Activated CD8-positive, alpha-beta T cell treated with anti-CD3 and anti-CD28 coated beads, Interleukin-2, amount 10 ng/mL, durations not matched to agents 7 days and 5 days (primary cell): ENCODE measurements at places on chromosomes 5 and 9. TPM values are rescaled to one million over a fixed set of nuclear protein-coding genes. Genes with fewer than 3 reads are reported as not detected.

PNPLA7 gene
- 3.7 TPM for total RNA-seq

GRCh38 chr5:178385496-178385890 is 152.9 kb upstream of the PHYKPL start:
- H3K4me1 ChIP-seq: no peaks in the 10 kb centered on the region
- H3K27me3 ChIP-seq: no peaks in the 10 kb centered on the region
- no peak overlapping the region for H3K27ac ChIP-seq
- no peak overlapping the region for H3K4me3 ChIP-seq
- DNase-seq: no peak

GGTA1 gene
- total RNA-seq: not detected

ZNF608 gene
- total RNA-seq: not detected

- no peaks in the 10 kb centered on the region for H3K27me3 ChIP-seq
- no peak overlapping the region for H3K27ac ChIP-seq
- no peaks in the 10 kb centered on the region for H3K36me3 ChIP-seq
- H3K4me1 ChIP-seq: no peaks in the 10 kb centered on the region
Measured at GRCh38 chr5:125865166-125865815, 557.9 kb upstream of the GRAMD2B start.

- no peak overlapping the region for H3K27ac ChIP-seq
- H3K36me3 ChIP-seq: peaks cover 59% of the 10 kb centered on the region
- no peak overlapping the region for H3K4me3 ChIP-seq
- no peaks in the 10 kb centered on the region for H3K27me3 ChIP-seq
- H3K4me1 ChIP-seq: peaks cover 34% of the 10 kb centered on the region
Measured at GRCh38 chr9:86020731-86021130, 78.6 kb downstream of the GOLM1 start.

DNA sequence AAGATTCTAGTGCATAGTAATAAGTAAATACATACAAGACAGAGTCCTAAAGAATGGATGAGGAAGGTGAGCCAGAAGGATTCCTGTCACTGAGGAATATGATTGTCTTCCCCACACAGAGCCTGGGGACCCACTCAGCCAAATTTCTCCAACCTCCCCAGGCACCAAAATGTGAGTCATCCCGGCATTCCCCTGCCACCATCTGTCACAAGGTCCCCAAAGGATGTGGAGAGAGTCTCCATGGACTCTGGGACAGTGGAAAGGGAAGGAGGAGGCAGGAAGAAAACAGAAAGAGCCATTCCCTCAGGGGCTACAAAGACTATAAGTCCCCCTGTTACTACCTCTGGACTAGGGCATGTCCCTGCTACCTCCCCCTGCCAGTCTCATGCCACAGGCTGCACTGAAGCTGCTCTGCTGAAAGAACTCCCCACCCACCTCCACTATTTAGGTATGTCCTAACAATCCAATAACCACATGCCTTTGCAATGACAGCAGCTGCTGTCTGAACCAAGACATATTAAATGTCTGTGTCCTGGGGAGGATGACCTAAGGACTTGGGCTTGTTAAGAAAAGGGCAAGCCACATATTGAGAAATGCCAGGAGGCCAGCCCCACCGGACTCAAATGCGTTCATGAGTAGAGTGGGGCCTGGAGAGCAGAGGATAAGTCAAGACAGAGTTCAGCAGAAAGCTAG is 10.7 kb upstream of the OR5C1 start:
- peaks cover 5% of the 10 kb centered on the region for H3K27me3 ChIP-seq
- H3K4me3 ChIP-seq: no peak overlapping the region
- no peak overlapping the region for H3K27ac ChIP-seq
- no peak for DNase-seq
- no peaks in the 10 kb centered on the region for H3K36me3 ChIP-seq

ITK gene
- total RNA-seq: 263 TPM

- no peaks in the 10 kb centered on the region for H3K4me1 ChIP-seq
- DNase-seq: no peak
- H3K27me3 ChIP-seq: no peaks in the 10 kb centered on the region
- no peaks in the 10 kb centered on the region for H3K36me3 ChIP-seq
- no peak overlapping the region for H3K27ac ChIP-seq
Measured at GRCh38 chr5:8013948-8014710, 145.2 kb downstream of the MTRR start.

GRCh38 chr9:98852961-98853360 is 45.5 kb downstream of the GALNT12 start:
- no peaks in the 10 kb centered on the region for H3K36me3 ChIP-seq
- no peak overlapping the region for H3K4me3 ChIP-seq
- H3K27me3 ChIP-seq: peaks cover 14% of the 10 kb centered on the region
- no peak overlapping the region for H3K27ac ChIP-seq

ISL1 gene
- not detected for total RNA-seq

- no peaks in the 10 kb centered on the region for H3K36me3 ChIP-seq
- no peak overlapping the region for H3K27ac ChIP-seq
- DNase-seq: no peak
- no peaks in the 10 kb centered on the region for H3K4me1 ChIP-seq
Measured at GRCh38 chr9:14923701-14924100, 13.5 kb upstream of the FREM1 start.

GRCh38 chr5:15384176-15384575 is 115.8 kb upstream of the FBXL7 start:
- DNase-seq: no peak
- H3K27me3 ChIP-seq: no peaks in the 10 kb centered on the region
- no peak overlapping the region for H3K27ac ChIP-seq
- no peaks in the 10 kb centered on the region for H3K36me3 ChIP-seq
- no peak overlapping the region for H3K4me3 ChIP-seq

GRCh38 chr5:172004824-172005237 is 1.6 kb downstream of the FBXW11 start:
- H3K36me3 ChIP-seq: peaks cover 25% of the 10 kb centered on the region
- H3K4me3 ChIP-seq: peak overlapping the region; percentile 86
- DNase-seq: peak; percentile 44
- H3K4me1 ChIP-seq: peaks cover 57% of the 10 kb centered on the region
- peak overlapping the region; percentile 96 for H3K27ac ChIP-seq

DNA sequence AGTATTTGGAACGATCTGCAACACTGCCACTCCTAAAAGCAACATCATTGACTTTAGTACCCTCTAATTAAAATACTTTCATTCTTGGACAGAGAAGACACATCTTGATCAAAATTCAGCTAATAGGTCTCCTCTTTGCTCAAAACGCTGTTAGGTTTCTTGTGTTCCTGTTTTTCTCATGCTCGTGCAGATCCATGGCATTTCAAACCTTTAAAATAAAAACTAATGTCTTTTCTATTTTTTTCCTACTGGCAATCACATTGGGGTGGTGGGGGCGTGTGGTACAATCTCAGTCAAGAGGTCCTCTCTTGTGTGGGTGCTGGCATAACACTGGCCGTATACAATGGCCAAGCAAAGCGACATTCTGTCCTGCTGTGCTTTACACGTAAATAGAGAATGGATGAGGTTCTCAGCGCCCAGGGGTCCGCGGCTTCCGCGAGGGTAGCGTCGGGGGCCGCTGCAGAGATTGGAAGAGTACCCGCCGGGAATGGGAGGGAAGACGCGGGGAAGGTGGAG is 315 bp upstream of the GPR150 start:
- peaks cover 13% of the 10 kb centered on the region for H3K36me3 ChIP-seq
- no peaks in the 10 kb centered on the region for H3K27me3 ChIP-seq
- DNase-seq: no peak
- peak overlapping the region; percentile 74 for H3K27ac ChIP-seq
- peak overlapping the region; percentile 85 for H3K4me3 ChIP-seq

SPZ1 gene
- not detected for total RNA-seq

CMYA5 gene
- total RNA-seq: 0.40 TPM

ZNF454 gene
- total RNA-seq: not detected

PSD2 gene
- not detected for total RNA-seq

DNA sequence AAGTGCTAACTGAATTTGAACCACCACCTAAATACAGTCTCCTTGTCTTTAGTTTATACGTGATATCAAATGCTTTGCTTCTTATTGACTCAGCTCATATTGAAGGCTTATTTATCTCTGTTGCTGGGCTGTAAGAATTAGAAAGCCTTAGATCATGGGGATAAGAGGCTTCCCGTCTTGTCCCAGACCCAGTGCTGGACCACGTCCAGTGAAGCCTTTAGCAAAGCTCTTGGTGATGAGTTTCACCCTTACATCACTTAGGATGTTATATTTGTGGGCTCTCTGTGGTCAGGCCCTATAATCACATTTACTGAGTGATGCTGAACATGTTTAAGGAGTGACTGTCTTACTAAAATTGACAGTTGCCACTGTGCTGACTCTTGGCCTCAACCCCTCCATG is 11.2 kb downstream of the FAM240B start:
- H3K27me3 ChIP-seq: no peaks in the 10 kb centered on the region
- H3K27ac ChIP-seq: no peak overlapping the region
- no peaks in the 10 kb centered on the region for H3K36me3 ChIP-seq

DNA sequence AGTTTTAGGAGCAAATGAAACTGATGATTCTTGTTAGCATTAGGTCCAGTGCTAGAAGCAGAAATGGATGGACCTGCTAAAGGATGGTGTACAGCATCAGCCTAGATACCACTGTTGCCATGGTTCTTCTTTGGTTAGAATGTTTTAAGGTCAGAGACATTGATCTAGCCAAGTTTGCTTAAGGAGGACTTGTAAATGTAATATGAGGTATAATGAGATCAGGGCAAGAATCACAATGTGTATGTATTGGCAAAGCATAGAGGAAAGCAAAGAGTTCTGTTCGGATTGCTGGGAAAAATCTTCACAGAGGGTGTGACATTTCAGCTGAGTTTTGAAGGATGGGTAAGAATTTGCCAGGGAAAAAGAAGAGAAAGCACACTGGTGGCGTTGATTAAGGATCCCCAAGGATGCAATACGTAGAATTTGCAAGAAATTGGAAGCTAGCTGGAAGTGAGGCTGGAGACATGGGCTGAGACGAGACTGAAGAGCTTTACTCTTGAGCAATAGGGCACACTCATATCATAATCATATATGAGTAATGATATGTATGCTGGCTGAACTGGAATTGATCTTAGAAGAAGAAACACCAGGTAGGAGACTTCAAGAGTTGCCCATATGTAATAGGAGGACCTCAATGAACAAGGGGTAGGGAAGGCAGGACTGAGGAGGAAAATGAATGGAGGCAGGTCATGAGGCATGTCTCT is 102.0 kb downstream of the ZNF462 start:
- peaks cover 19% of the 10 kb centered on the region for H3K4me1 ChIP-seq
- no peaks in the 10 kb centered on the region for H3K36me3 ChIP-seq
- no peak overlapping the region for H3K4me3 ChIP-seq
- DNase-seq: no peak
- no peak overlapping the region for H3K27ac ChIP-seq

SLC6A19 gene
- total RNA-seq: not detected

UBAP1 gene
- 31.5 TPM for total RNA-seq

GRCh38 chr5:15073453-15073852 is 201.9 kb upstream of the ANKH start:
- no peaks in the 10 kb centered on the region for H3K27me3 ChIP-seq
- H3K36me3 ChIP-seq: no peaks in the 10 kb centered on the region
- H3K4me1 ChIP-seq: no peaks in the 10 kb centered on the region
- H3K4me3 ChIP-seq: no peak overlapping the region
- no peak for DNase-seq
- no peak overlapping the region for H3K27ac ChIP-seq

TSSK1B gene
- not detected for total RNA-seq

DNA sequence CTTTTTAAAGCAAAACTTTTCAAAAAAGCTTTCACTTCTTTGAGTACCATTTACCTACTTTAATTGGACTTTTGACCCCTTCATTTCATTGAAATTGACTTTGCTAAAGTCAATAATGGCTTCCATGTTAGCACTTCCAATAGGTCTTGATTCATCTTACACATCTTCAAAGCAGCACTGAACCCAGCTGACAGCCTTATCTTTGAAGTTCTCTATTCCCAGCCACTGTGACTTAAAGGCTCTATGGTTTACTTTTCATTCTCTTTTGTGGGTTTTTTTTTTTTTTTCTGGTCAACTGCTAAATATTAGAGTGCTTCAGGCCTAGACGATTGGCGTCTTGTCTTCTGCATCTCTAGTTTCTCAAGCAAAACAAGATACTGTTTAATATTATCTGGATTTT is 385.0 kb downstream of the CTNND2 start:
- DNase-seq: no peak
- H3K4me1 ChIP-seq: no peaks in the 10 kb centered on the region
- no peaks in the 10 kb centered on the region for H3K27me3 ChIP-seq
- no peak overlapping the region for H3K4me3 ChIP-seq
- no peaks in the 10 kb centered on the region for H3K36me3 ChIP-seq
- no peak overlapping the region for H3K27ac ChIP-seq

GRCh38 chr9:133942206-133942975 is 49.7 kb downstream of the VAV2 start:
- H3K27me3 ChIP-seq: no peaks in the 10 kb centered on the region
- no peak overlapping the region for H3K27ac ChIP-seq
- no peaks in the 10 kb centered on the region for H3K36me3 ChIP-seq
- no peak for DNase-seq
- no peaks in the 10 kb centered on the region for H3K4me1 ChIP-seq
- no peak overlapping the region for H3K4me3 ChIP-seq

ANKRD31 gene
- 0.23 TPM for total RNA-seq

DNA sequence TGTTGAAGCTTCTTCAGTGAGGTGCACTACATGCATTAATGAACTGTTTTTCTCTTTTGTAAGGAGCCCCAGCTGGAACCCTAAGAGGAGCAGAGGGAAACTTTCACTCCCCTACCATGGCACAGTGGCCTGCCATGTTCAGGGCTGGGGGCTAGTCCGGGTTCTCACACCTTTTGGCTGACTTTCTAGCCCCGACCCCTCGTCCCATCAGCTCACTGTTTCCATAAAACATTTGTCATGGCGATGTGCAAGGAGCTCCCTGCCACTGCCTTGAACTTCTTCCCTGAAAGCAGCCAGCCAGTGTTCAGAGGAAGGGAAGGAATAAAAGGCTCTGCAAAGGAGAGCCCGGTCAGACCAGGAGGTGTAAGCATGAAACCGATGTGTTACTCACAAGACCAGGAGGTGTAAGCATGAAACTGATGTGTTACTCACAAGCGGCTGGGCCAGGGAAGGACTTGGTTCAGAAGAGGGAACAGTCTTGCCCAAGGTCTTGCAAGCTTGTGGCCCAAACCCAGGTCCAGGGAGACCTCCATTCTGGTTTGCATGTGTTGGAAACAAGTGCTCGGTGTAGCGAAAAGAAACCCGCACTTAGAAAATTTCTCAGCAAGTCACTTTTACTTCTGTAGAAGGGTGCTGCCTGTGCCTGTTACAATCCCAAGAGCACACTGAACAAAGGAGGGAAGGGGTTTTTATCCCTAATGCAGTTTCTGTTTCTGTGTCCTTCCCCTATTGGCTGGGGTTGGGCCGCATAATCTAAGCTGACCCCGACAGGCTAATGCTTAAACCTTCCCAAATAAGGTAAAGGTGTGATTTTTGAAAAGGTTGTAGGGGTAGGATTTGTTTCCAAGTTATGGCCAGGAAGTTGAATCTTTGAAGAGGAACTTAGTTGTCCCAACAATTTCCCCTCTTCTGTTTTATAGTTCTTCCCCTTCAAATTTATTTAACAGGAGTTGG is 3.4 kb upstream of the ABO start:
- no peak overlapping the region for H3K27ac ChIP-seq
- no peaks in the 10 kb centered on the region for H3K4me1 ChIP-seq
- H3K36me3 ChIP-seq: no peaks in the 10 kb centered on the region
- DNase-seq: no peak
- H3K27me3 ChIP-seq: peaks cover 21% of the 10 kb centered on the region
